Stimulated activated CD4-positive, alpha-beta T cell treated with anti-CD3 and anti-CD28 coated beads, Interleukin-12 subunit alpha, Interleukin-12 subunit beta, amount 100 ng/mL, for 4 hours (primary cell): ENCODE measurements at places on chromosomes 4 and X.

DNA sequence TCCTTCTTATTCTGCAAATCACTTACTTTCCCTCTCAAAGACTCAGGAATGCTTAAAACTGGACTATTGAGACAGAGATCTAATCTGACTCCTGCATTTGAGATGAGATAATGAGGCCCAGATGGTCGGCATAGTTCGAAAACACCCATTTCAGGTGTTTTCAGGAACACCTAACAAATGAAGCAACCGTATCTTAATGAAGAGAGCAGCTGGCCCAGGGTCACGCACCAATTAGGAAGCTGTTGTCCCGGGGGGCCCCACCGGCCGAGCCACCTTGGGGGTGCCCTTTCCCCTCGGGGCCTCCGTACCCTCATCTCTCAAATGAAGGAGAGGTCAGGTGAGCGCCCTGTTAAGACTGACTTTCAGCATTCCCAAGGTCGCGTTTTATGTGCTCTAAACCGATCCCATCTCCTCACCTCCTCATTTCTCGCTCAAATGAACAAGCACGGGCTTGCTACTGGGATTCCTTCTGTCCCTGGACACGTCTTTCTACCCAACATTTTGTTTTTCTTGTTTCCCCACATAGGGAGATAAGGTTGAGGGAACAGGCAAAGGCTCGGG is 824 bp downstream of the LRPAP1 start:
- DNase-seq: no peak

DNA sequence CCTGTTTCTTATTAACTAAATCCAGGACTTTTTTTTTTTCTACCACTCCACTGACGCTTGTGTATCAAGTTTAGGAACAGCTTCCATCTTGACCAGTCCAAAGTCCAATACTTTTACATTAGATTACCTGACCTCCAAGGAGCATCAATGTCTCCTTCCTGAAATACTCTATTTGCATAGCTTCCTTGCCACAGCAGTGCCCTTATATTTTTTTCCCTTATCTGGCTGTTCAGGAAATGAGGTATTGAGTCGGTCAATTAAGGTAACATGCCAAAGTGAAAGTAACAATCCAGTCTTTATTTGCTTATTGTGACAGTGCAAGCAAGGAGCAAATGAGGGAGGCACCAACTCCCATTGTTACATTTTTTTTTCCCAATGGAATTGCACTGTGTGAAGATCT is 730.8 kb upstream of the NDST4 start:
- no peak for DNase-seq

GRCh38 chr4:48832571-48832970 is 1.7 kb downstream of the OCIAD1 start:
- no peak for DNase-seq

DNA sequence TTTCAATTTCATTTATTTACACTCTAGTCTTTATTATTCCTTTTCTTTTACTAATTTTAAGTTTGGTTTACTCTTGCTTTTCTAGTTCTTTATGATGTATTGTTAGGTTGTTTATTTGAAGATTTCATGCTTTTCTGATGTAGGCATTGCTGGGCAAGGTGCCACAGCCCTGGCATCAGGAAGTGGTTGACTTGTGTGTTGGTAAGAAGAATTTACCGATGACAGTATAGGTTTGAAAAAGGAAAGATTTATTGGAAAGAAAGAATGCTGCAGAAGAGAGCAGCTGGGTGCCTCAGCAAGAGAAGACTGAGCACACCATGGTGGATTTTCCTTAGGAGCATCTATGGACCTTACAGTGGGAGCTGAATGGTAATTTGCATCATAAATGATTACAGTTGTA is 153.2 kb downstream of the KLF8 start:
- no peak for DNase-seq

GRCh38 chr4:99946356-99947189 is at the start of gene DNAJB14:
Gene DNAJB14, minus strand, starts transcription at chr4:99946618. Its CDS starts 47 bp downstream, at chr4:99946571.
- peak; percentile 78 for DNase-seq

DNA sequence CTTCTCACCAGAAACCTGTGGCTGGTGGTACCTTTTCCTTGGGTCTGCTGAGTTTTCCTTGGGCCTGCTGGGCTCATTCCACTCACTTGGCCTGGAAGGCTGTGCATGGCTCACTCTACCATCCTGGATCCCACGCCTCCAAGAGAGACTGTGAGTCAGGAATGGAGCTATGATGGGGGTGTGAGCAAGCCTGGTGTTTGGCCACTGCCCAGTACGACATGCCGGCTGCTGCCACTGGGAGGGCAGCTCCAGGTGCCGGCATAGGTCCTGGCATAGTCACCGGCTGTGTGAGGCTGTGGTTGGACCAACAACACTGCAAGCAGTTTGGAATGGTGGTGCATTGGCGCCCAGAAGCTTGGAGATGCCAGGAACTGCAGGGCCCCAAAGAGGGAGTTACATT is 721.7 kb downstream of the PCDH18 start:
- no peak for DNase-seq
